Stimulated activated CD4-positive, alpha-beta T cell treated with anti-CD3 and anti-CD28 coated beads, Interleukin-1b, Interleukin-23, amount 100 ng/mL, for 24 hours (primary cell): ENCODE measurements at places on chromosomes 3 and 15.

DNA sequence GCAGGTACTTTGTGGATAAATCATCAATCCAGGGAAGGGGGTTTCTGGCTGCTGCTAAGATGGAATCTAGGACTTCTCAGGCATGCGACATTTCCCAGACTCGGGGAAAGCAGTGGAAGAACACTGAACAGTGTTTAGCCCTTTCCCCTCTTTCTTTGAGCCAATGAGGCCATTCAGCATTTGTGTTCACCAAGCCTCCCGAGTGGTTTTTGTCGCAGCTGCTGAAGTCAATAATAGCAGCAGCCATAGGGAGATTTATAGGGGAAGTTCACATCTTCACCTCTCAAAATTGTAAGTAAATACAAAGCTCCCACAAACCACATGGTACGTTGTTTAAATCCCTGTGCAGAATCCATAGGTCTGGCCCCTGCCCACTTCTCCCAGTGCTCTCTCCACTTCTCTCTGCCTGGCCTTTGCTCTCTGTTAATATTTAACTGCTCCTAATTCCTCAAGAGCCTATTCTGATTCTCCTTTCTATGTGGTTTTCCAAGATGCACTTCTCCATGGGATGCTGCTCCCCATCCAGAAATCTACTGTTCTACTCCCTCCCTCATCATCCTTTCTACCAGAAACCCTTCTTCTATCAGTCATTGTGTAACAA, 230.7 kb downstream of the SHQ1 start:
- no peak for DNase-seq

GRCh38 chr3:64030741-64031140, 7.4 kb upstream of the PSMD6 start:
- peak; percentile 57 for DNase-seq

- no peak for DNase-seq
These were observed 436.4 kb upstream of the RBMS3 start for GRCh38 chr3:28844298-28845005.

DNA sequence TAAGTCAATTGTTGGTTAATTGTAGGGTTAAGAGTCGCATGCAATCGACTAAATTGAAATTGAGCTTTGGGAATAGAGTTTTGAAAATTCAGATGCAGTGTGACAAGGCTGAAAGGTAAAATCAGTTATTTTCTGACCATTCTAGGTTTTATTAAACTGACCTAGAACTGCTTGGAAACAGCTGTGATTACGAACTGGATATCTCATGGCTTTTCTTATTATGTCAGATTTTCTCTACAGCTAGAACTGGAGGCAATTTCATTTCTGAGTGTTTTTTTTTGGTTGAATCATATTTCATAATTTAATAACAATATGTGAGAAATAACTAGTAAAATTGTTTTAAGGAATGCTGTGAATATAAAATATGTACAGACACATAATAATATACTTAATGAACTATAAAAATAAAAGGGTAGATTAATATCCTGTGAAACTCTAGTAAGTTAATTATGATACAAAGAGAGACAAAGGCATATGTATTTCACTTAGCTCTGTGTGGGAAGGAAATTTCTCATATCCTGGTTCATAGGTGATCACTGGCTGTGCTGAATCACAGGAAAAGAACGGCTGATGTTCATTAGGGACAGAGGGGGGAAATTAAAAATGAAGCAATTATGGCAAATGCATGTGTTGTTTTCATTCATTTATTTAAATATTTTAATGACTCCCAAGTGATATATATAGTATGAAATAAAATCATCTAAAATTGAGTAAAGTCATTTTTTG, 403.2 kb downstream of the ZIC1 start:
- DNase-seq, result no peak

DNA sequence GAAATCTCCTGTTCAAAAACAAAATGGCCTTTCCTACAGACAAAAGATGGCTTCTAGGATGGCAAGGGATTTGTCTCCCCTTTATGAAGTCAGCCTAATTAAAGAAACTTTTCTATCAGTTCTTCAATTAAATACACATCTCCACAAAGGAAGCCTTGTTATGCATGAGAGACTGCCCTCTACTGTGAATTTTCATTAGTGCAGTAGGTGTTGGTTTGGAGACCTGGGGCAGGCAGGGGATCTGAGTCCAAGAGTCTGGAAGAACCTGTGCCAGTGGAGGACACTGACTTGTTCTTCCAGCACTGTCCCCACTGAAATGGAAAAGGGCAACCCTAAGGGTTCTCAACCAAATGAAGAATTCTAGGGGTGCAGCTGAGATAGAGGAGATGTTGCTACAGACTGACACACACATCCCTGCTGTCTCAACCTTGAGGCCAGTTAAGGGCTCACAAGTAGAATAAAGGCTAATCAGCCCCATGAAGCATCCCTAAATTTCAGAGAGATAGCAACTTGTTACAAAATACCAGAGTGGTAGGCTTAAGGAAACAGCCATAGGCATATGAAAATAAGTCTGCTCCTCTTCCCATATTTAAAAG, 174.0 kb upstream of the PRICKLE2 start:
- no peak for DNase-seq

- DNase-seq, result no peak
These were observed 56.0 kb upstream of the FLNB start for GRCh38 chr3:57952208-57952631.

DNA sequence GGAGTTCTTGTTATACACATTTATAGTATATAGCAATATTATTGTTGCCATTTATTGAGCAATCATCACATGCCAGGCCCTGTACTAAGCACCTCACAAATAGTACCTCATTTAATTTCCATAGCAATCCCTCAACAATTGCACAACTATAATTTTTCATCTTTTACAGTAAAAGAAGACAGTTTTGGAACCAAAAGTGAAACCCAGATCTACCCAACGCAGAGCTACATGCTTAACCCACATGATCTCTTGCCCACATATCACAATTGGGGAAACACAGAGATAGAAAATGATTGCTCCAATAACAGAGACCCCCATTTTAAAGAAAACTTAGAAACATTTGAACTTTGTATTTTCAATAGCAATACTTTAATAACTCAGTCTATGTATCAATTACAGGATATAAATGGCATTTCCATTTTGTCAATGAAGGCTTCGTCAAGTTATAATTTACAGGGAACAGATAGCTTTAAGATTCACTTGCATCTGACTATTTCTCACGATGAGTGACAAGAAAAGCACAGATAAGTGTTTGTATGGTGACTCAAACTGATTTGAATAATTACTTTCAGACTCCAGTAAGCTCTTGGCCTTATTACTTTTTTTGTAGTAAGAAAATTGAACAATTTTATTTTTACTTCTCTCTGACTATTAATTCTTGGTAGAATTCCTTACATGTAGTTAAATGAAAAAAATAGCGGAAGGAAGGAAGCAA, 38.7 kb upstream of the CCDC50 start:
- DNase-seq, result no peak

- no peak for DNase-seq
These were observed 597 bp upstream of the CAMK1 start for GRCh38 chr3:9770276-9770812.

DNA sequence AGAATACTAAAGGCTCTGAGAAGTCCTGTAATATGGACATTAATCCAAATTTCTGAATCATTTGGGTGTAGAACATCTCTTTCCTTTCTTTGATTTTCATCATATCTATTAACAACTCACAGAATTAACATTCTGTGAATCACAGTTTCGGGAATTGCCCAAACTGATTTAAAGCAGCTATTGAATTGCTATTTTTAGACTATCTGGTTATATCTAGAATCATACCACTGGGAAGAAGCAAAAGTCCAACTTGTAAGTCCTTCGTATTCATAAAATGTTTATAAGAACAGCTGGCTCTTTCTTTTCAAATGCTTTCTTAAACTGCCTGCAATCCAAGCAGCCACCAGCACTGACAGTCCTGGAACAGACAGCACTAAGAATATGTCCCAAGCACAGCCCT, 733.0 kb downstream of the NTRK3 start:
- no peak for DNase-seq

DNA sequence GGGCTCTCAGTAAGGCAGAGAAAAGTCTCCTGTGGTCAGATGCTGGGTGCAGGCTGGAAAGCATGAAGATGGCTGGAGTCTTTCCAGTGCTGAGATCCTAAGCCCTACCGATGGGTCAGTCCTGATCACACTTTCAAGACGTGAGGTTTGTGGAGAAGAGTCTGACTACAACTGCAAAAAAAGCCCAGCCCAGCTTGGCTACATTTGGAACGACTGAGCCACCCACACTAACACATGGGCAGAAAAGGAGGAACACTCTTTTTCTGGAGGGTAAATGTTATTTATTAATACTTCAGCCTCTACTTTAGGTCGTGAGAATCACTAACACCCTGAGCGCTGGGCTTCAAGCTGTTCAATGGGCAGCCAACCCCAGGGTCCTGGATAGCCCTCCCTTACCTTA, 22.0 kb upstream of the C3orf22 start:
- no peak for DNase-seq

- no peak for DNase-seq
These were observed 24.6 kb downstream of the SEMA6D start for GRCh38 chr15:47741907-47742306.

GRCh38 chr3:148331081-148331846, 366.4 kb upstream of the AGTR1 start:
- DNase-seq, result no peak

DNA sequence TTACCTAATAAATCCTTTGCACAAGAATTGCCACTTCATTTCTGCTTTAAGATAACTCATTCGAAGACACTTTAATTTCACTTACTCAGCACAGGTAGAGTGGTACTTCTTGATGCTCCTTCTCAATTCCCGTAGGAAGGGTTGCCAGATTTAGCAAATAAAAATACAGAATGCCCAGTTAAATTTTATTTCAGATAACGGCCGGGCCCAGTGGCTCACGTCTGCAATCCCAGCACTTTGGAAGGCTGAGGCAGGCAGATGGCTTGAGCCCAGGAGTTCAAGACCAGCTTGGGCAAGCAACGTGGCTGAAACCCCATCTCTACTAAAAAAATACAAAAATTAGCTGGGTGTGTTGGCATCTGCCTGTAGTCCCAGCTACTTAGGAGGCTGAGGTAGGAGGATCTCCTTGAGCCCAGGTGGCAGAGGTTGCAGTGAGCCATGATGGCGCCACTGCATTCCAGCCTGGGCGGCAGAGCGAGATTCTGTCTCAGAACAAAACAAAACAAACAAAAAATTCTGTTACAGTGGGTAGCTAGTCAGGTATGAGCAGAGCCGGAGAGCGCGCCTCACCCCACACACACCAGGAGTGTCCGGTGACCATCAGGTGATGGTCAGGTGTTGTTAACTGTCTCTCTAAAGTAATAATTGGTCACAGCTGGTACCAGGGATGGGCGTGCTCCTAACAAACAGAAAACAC, 92.8 kb downstream of the DNAH12 start:
- no peak for DNase-seq

- no peak for DNase-seq
These were observed 12.8 kb downstream of the LXN start for GRCh38 chr3:158659454-158660237.

GRCh38 chr3:184562878-184563560, 1.4 kb downstream of the EPHB3 start:
- no peak for DNase-seq

- DNase-seq, result no peak
These were observed 157.4 kb upstream of the CTNNB1 start for GRCh38 chr3:41041899-41042298.

DNA sequence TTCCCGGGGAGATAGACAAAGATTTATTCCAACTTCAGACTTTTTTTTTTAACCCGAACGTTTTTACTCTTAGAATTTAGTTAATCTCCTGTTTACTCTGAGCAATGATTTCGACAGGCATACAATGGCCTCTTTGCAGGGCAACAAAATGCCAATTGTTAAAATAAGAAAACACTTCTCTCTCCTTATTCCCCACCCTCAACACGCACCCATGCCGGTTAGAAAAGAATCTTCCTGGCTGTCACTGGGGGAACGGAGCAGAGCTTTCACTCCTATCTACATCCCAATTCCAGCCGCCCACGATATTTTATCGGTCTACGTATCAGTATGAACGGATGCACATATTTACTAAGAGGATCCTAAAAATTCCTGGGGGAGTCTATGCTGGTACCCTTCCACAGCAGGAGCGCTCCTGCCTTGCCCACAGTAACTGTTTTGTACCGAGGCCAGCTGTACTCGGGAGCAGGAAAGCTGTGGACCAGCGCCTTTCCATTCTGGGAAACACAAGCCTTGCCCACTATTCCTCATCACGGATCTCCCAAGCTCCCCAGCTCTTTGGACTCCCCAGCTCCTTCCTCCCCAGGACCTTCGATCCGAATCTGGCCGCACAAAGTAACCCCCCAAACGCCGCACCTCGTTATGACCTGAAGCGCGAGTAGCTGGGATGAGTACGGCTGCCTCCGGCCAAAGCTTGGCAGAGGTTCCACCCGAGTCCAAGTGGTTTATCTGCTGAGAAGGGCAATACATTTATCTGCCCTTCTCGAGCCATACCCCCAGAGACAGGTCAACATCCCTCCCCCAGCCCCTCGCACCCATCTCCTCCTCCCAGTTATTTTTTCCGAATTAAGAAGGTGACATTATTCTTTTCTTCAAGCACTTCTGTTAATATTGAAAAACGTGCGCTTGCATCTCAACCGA, 2.2 kb upstream of the FOXB1 start:
- DNase-seq, result no peak

GRCh38 chr3:13570391-13571194, 21.7 kb downstream of the FBLN2 start:
- no peak for DNase-seq

DNA sequence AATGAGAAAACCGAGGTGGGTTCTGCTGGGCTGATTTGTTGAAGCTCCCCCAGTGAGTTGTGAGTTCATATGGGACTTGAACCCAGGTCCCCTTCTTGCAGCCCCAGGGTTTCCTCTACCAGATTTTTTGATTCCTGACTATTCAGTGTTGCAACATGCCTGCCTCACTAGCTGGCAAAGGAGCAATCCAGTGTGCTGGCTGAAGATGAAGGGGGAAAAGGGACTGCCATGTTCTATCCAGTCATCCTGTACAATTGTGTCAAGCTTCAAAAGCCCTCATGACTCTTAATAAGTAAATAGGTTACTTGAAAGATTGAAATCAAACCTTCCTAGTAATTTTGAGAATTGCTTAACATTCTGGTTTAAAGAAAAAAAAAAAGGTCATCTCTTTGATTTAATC, 211.5 kb upstream of the TP63 start:
- no peak for DNase-seq

- DNase-seq, result no peak
These were observed 31.1 kb downstream of the TSPAN3 start for GRCh38 chr15:77039848-77040247.

- no peak for DNase-seq
These were observed 96.8 kb downstream of the ADAMTS17 start for GRCh38 chr15:100244796-100245486.

GRCh38 chr3:51673181-51673801, 2.2 kb downstream of the TEX264 start:
- no peak for DNase-seq

DNA sequence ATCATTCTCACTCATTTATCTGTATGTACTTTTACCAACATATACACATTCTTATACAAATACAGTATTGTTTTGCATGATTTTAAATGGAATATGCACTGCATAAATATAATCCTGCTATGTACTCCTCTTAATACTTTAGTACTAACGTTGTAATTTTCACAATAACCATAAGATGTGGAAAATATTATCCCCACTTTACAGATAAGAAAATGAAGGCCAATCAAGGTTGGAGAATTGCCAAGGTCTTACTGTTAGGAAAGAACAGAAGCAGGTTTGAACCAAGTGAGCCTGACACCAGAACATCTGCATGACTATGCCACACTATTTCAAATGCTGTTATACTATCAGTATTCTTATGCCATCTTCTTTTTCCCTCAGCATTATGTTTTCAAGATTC, 32.9 kb downstream of the BCL2A1 start:
- DNase-seq, result no peak

- peak; percentile 33 for DNase-seq
These were observed 32.3 kb downstream of the TMOD3 start for GRCh38 chr15:51861557-51862359.

- no peak for DNase-seq
These were observed 180.2 kb downstream of the SLCO3A1 start for GRCh38 chr15:92033723-92034122.
